ENCODE measurements at places on chromosomes 5 and 9.

DNA sequence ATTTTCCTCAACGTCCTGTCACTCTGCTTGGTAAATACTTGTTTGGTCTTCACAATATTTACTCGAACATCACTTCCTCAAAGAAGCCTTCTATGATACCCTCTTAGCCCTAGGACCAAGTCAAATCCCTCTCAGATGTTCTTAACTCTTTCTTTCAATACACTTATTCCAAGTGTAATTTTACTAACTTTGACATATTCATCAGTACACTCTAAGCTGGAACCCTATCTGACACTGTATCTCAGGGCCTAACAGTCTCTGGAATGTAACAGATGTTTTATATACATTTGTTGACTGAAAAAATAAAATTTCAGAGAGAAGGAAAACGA is 19.6 kb downstream of the SIL1 start:
- no peak for DNase-seq

DNA sequence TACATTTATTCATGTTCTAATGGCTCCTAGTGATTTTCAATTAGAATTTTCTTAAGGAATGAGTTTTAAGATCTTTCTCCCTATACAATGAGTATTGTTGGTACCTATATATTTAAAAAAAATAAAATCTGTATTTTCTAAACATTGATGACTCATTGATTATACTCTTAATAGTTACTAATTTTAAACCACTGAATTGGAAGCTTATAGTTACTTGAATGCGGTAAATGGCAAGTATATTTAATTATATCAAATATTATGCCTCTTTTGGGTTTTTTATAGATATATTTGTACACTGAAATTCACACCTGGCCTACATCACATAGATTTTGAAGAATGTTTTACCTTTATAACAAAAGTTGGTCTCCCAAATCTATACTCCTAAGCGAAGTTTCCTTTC is 38.9 kb upstream of the ALDH1A1 start:
- DNase-seq, result no peak

DNA sequence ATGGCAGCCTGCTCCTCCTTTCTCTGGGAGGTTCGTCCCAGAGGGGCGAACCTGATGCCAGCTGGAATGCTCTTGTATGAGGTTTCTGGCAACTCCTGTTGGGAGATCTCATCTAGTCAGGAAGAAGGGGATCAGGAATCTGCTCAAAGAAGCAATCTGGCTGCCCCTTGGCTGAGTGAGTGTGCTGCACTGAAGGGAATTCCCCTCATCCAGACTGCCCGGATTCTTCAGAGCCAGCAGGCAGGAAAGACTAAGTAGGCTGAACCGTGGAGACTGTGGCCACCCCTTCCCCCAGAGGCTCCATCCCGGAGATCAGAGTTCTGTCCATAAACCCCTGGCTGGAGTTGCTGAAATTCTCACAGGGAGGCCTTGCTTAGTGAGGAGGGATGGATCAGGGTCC is 476.0 kb downstream of the CSNK1G3 start:
- DNase-seq, result no peak

DNA sequence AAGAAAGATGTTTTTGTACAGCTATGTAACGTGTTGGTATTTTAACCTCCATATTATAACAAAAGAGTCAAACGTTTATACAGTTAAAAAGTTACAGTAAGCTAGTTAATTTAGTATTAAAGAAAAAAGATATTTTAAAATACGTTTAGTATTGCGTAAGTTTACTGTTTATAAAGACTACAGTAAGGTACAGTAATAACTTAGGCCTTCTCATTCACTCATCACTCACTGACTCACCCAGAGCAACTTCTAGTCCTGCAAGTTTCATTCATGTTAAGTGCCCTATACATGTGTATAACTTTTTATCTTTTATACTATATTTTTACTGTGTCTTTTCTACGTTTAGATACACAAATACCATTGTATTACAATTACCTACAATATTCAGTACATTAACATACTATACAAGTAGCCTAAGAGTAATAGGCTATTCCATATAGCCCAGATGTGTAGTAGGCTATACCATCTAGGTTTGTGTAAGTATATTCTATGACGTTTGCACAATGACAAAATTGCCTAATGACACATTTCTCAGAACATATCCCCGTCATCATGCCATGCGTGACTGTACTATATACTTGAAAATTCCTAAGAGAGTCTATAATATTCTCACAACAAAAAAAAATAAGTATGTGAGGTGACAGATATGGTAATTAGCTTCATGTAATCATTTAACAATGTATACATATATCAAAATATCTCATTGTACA is 33.8 kb downstream of the ERP44 start:
- DNase-seq, result no peak

DNA sequence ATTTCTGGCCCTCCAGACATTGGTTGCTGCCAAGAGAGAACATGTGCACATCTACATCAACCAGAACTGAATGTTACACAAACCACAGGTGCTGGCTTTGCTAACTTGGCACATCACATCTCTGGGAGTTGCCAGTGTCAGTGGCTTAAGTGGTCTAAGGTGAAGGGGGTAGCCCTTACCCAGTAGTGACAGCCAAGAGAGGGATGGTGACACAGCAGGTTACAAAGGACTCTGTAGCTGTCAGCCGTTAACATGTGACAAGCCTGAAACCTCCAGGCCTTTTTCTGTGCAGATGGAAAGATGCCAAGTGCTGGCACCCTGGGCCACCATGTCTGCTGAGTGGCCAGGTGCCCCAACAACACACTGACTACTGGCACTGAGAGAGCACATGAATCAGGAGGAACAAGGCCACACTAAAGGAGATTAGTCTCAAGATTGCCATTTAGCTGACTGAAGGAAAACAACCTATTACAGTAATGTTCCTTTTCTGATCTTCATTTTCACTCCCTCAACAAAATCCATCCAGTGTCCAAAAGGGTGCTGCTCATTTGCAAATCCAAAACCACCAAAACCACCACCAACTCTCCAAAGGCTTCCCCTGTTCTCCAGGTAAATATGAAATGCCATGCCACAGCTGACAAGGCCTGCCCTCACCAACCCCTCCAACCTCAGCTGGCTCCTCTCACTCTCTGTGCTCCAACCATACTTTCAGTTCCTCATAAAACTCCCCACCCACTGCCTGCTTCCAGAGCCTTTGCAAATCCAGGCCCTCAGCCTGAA is 20.2 kb downstream of the SIL1 start:
- DNase-seq, result peak; percentile 40

- no peak for DNase-seq
These were observed 6.4 kb upstream of the ABLIM3 start for GRCh38 chr5:149134778-149135500.

DNA sequence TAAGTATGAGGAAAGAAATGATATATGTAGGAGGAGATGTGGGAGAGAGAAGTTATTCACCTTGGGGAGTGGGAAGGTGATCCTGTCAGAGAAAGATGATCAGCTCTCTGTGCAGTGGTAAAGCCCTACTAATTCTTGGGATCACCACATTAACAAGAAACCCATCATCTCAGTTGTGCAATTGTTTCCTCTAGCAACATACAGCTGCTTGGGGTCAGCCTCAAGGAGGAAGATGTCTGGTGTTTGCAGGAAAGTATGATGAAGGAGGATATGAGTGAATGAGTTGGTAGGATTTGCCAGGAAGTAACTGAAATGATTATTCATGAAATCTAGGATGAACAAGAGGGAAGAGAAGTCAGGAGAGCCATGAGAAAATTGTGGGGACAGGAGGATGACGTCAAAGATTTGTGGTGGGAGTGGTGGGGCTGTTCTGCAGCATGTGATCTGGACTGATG is 50.1 kb downstream of the TNFSF8 start:
- no peak for DNase-seq

GRCh38 chr5:98568336-98568735 is 205.1 kb upstream of the RGMB start:
- DNase-seq, result no peak

- DNase-seq, result peak; percentile 53
These were observed 2.2 kb upstream of the PBX3 start for GRCh38 chr9:125745018-125745417.

- DNase-seq, result no peak
These were observed 57.4 kb upstream of the PTCH1 start for GRCh38 chr9:95574176-95574575.

DNA sequence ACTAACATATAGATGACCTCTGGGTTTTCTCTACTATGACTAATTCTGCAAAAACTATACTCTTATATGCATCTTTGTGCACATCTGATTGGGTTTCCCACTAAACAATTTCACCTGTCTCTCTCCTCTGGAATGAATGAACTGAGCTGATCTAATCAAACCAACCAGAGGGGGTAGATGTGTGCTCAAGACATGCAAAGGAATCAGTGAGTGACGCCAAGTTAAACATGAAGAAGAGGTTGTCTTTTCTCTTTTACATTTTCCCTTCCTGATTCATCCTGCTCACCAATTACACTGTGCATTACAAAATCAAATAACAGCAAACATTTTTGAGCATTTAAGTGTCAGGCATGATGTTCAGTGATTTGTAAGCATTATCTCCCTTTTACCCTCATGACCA is 29.6 kb upstream of the GRXCR2 start:
- no peak for DNase-seq

- no peak for DNase-seq
These were observed 610.4 kb upstream of the NUDT12 start for GRCh38 chr5:104172976-104173375.

GRCh38 chr5:176694146-176694545 is 46.9 kb downstream of the TSPAN17 start:
- no peak for DNase-seq

DNA sequence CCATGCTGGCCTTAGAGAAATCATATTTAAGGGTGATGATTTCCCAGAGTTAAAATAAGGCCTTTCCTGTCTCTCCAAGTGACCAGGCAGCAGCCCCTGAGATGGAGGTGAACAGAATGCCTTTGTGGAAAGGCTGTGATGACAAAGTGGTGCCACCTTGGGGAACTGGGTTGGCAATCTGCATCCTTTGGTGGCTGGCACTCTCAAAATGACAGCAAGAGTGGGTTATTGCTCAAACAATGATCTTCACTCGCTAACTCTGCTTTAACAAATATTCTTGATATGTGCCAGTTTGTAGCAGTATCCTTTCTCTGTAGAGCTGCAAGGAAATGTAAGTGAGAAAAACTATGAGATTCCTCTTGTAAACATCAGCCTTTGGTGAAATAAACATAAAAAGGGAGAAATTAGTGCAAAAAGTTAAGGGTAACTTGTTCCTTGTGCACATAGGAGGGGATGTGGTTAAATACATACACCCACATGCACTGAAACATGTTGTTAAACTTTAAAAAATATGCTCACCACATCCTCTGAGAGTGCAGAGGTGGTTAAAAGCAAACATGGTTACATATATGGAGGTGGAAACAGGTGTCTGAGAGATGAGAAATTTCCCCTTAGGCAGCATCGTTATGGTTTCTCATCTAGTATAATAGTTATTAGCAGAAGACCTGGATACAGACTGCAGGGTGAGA is 373.4 kb upstream of the CTNND2 start:
- no peak for DNase-seq

DNA sequence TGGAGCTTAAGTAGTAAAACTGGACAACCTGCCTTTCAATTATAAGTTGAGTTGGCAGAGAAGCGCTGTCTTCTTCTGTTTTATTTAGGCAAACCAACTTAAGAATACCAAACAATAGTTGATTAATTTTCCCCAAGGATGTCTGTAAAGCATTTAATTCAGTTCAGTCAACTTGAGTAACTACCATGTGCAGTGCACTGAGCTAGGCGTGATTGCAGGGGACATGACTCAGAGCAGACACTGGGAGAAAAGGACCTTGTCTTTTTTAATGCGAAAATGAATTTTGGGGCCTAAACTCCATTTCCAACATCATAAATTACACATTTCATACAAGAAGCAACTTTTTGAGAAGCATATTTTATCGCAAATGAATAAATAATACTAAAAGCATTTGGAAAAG is 66.3 kb downstream of the FBXL7 start:
- no peak for DNase-seq

- peak; percentile 67 for DNase-seq
These were observed 27.1 kb downstream of the KCNMB1 start for GRCh38 chr5:170362102-170362501.

GRCh38 chr5:59341155-59341554 is 552.4 kb downstream of the PDE4D start:
- DNase-seq, result no peak

DNA sequence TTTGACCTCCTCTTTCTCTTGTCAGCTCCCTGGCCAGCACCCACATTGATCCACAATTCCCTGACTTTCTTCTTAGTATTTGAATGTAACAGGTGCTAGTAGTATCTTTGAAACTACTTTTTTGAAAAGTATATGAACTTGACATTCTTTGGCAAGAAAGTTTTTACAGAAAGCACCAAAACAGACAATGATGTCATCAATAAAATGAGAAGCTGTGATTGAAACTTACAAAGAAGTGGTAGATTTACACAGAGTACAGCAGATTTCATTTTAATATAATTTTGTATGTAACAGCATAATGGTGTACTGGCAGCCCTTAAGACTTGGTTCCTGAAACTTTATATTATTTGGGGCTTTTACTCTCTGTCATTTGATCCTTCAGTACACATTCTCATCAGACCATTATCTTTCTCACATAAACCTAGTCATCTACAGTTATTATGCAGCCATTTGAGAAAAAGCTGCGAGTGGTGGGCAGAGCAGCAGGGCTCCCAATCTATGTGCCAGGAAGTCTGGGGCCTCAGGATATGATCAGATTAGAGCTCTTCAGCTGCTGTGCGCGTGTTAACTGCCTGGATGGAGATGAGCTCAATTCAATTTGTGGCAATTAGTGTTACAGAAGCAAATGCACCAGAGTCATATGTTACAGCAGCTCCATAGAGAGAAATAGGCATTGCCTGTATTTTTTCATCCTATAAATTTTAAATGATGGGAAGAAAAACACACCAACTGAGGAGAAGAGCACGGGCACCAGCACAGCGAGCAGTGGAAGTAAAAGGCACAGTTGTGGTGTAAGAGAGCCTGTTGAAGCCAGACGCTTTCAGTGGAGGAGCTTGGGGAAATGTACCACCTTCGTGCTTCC is 126.1 kb downstream of the STARD4 start:
- DNase-seq, result no peak

GRCh38 chr5:39520232-39520572 is 95.4 kb upstream of the DAB2 start:
- DNase-seq, result no peak

GRCh38 chr5:148042881-148043280 is 20.9 kb upstream of the SPINK5 start:
- DNase-seq, result no peak

GRCh38 chr5:36240779-36241630 is 720 bp downstream of the NADK2 start:
- peak; percentile 86 for DNase-seq

DNA sequence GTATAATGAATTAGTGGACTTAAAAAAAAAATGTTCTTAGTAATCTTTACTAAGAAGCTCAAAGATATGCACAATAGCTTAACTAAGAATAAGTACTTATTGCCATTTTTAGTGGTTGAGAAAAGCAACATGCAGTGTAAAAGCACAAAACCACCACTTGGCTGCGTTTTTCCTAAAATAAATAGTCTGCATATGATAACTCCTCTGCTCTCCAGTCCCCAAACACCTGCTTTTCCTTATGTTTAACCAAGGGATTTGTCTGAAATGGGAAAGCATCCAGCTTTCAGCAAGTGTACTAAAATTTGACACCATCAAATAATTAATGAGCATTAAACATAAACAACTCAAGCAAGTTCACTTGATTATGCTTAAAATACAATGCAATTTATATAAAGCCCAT is 41.4 kb downstream of the PSIP1 start:
- no peak for DNase-seq

GRCh38 chr9:126667190-126668055 is 53.7 kb downstream of the LMX1B start:
- no peak for DNase-seq

- DNase-seq, result no peak
These were observed 36.7 kb downstream of the RGMB start for GRCh38 chr5:98810206-98810605.
